Pancreas (tissue), 10 donors: ENCODE measurements at places on chromosomes 6 and 20.

DNA sequence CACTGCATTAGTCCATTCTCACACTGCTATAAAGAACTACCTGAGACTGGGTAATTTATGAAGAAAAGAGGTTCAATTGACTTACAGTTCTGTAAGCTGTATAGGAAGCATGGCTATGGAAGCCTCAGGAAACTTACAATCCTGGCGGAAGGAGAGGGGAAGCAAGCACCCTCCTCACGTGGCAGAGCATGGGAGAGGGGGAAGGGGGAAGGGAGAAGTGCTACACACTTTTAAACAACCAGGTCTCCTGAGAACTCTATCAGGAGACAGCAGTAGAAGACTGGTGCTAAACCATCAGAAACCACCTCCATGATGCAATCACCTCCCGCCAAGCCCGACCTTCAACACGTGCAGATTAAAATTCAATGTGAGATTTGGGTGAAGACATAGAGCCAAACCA lies 494.0 kb downstream of the GRIK2 start:
- DNase-seq = no peak

- DNase-seq = no peak
Observed at GRCh38 chr6:20715135-20715806, 181.0 kb downstream of the CDKAL1 start.

- no peak for DNase-seq
Observed at GRCh38 chr20:24951536-24952083, 2.5 kb downstream of the CST7 start.

DNA sequence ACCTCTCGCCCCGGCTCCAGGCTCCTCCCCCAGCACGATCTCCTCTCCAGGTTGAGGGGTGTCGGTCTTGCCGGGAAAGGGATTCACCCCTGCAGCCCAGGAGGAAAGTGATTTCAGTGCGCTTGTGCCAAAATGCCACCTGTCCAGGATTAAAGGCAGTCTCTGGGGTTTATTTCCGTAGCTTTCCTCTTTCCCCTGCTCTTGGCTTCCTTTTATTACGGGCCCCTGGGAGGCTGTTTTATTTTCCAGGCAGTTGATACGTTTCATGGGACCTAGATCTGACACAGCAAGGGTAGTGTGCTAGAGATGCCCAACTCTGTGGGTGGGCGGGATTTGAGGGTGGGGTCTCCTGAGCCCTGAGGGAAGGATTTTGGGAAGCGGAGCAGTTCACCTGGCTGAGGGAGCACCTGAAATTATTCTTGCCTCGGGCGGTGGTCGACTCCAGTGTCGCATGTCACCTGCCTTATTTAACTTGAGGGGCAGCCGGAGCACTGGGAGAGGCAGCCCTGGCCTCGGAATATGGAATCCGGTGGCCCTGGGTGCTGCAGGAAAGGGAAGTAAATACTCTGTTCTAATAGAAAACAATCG lies 9.5 kb upstream of the NKX2-2 start:
- DNase-seq = no peak

GRCh38 chr6:42203183-42203582 lies 8.4 kb upstream of the GUCA1B start:
- no peak for DNase-seq
